ENCODE measurements at places on chromosomes 4 and X. TPM values are rescaled to one million over a fixed set of nuclear protein-coding genes. Genes with fewer than 3 reads are reported as not detected.

Gene MAGEA2B
- total RNA-seq = not detected

Gene SSX1
- 0.13 TPM for total RNA-seq

Gene GLOD5
- 3.1 TPM for total RNA-seq

Gene DRD5
- total RNA-seq = not detected

Gene STPG2
- total RNA-seq = 0.38 TPM

Gene ACSL4
- 2.5 TPM for total RNA-seq

Gene EDA2R
- total RNA-seq = 0.15 TPM

Gene AFF2
- total RNA-seq = 0.13 TPM

Gene NXF2
- total RNA-seq = not detected

Gene GPR82
- total RNA-seq = 0.28 TPM

Gene FGG
- 7,950 TPM for total RNA-seq

Gene CXCR3
- 0.13 TPM for total RNA-seq

Gene RP2
- total RNA-seq = 4.1 TPM

Gene IL21
- not detected for total RNA-seq

Gene TSPAN7
- total RNA-seq = 8.1 TPM

Gene REELD1
- total RNA-seq = 0.50 TPM

Gene SHROOM2
- 4.7 TPM for total RNA-seq

Gene MAGEB10
- total RNA-seq = not detected

Gene MAGEA8
- total RNA-seq = not detected

Gene SMR3B
- not detected for total RNA-seq

Gene ANAPC10
- total RNA-seq = 6.3 TPM

Gene PCYT1B
- 0.05 TPM for total RNA-seq

Gene AREG
- 0.18 TPM for total RNA-seq

Gene AVPR2
- total RNA-seq = not detected

Gene AADAT
- total RNA-seq = 19.0 TPM

Gene MAGEA12
- total RNA-seq = not detected

Gene SMIM10L2A
- total RNA-seq = 0.10 TPM

Gene CXCL1
- 0.23 TPM for total RNA-seq

Gene KLHL13
- 1.0 TPM for total RNA-seq

Gene ARX
- not detected for total RNA-seq

Gene XAGE5
- total RNA-seq = not detected

Gene FAM53A
- 2.2 TPM for total RNA-seq

Gene LANCL3
- 0.05 TPM for total RNA-seq

Gene SPIN2A
- 0.28 TPM for total RNA-seq

Data from left lobe of liver (tissue), 2 donors.